ENCODE measurements at places on chromosomes 12 and 14.

GRCh38 chr12:131229426-131230339 lies 276.0 kb downstream of the ADGRD1 start:
- no peak for DNase-seq

- DNase-seq = no peak
Observed at GRCh38 chr12:94271351-94271750, 123.0 kb downstream of the PLXNC1 start.

DNA sequence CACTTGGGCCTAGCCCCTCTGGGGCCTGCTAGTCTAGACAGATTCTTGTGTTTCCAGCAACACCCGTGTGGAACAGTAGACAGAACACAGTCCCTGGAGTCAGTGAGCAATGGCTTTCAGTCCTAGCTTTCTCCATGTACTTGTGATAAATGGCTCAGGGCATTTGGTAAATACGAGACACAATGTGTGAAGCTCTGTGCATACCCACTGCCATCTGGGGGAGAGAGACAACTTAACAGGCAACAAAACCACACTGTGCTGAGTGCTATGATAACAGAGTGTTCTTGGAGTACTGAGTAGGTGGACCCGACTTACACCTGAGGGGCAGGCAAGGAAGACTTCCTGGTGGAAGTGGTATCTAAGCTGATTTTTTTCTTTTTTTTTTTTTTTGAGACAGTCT lies 86.3 kb upstream of the TBX3 start:
- DNase-seq = no peak

GRCh38 chr12:52130711-52131110 lies 51.2 kb downstream of the SMIM41 start:
- DNase-seq = no peak

- DNase-seq = no peak
Observed at GRCh38 chr12:115922952-115923564, 354.4 kb downstream of the MED13L start.

- no peak for DNase-seq
Observed at GRCh38 chr12:100566887-100567637, 6.4 kb upstream of the GAS2L3 start.

- no peak for DNase-seq
Observed at GRCh38 chr12:90940872-90941499, 14.0 kb downstream of the CCER1 start.

GRCh38 chr14:54550514-54550913 lies 16.4 kb upstream of the SAMD4A start:
- no peak for DNase-seq

- no peak for DNase-seq
Observed at GRCh38 chr14:51022769-51023168, 72.1 kb downstream of the TRIM9 start.

GRCh38 chr14:88612981-88613380 lies 50.1 kb downstream of the ZC3H14 start:
- DNase-seq = no peak

GRCh38 chr12:106493531-106493930 lies 89.3 kb upstream of the RFX4 start:
- DNase-seq = no peak

GRCh38 chr12:116827432-116827831 lies 53.8 kb downstream of the HRK start:
- no peak for DNase-seq

DNA sequence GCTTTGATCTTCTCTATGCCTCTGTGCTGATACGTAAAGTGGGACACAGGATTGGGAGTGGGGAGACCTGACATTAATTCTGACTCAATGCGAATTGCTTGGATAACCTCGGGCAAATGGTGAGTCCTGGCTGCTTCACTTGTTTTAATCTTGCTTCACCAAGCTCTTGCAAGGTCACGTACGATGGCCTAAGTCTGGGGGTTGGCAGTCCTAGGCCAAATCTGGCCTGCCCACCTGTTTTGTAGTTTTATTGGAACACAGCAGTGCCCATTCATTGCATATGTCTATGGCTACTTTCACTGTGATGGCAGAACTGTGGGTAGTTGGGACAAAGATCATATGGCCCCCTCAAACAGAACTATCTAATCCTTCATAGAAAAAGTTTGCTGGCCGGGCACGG lies 13.4 kb downstream of the CLSTN3 start:
- DNase-seq = no peak

DNA sequence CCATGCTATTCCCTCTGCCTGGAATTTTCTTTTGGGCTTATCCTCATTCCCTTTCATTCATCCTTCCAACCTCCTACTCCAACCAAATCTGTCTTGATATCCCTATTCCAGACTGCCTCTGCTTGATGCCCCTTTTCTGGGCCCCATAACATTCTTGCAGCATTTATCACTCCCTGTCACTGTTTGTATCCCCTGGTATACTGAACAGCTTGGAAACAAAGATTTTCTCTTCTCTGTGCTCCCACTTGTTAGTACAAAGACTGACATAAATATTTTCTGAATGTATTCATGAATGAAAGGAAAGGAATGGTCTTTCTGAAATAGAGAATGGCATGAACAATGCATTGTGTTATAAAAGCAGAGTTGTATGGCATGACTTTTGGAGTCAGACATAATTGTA lies 7.5 kb downstream of the IRAK4 start:
- DNase-seq = no peak

GRCh38 chr14:98208211-98208611 lies 1063.8 kb downstream of the BCL11B start:
- DNase-seq = no peak

- DNase-seq = no peak
Observed at GRCh38 chr12:19665121-19665900, 226.0 kb downstream of the AEBP2 start.

- no peak for DNase-seq
Observed at GRCh38 chr12:88471331-88472045, 108.8 kb downstream of the KITLG start.

DNA sequence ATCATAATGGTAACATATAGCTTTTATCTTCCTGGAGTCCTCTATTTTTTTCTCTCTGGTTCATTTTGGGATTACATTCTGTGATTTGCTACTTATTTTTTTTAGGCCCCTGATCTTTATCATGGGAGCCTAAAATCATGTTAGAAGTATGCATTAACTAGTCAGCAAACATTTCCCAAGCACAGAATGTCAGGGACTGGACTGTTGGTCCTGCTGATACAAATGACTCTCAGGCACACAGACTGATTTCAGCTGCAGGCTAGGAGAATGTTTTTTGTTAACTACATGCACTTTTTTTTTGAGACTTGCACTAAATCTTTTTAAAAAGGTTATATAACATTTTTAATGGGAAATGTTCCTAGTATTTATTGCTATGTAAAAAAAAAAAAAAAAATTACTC lies 131.1 kb downstream of the ACSS3 start:
- no peak for DNase-seq

DNA sequence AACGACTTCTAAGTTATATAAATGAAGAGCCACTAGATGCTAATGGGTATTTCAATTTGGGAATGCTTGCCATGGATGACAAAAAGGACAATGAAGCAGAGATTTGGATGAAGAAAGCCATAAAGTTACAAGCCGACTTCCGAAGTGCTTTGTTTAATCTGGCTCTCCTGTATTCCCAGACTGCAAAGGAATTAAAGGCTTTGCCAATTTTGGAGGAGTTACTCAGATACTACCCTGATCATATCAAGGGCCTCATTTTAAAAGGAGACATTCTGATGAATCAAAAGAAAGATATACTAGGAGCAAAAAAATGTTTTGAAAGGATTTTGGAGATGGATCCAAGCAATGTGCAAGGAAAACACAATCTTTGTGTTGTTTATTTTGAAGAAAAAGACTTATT lies 52.8 kb downstream of the TMTC3 start:
- DNase-seq = no peak

- no peak for DNase-seq
Observed at GRCh38 chr14:25110106-25110505, 60.2 kb upstream of the STXBP6 start.

GRCh38 chr14:93655078-93655750 lies 133.1 kb downstream of the PRIMA1 start:
- no peak for DNase-seq

DNA sequence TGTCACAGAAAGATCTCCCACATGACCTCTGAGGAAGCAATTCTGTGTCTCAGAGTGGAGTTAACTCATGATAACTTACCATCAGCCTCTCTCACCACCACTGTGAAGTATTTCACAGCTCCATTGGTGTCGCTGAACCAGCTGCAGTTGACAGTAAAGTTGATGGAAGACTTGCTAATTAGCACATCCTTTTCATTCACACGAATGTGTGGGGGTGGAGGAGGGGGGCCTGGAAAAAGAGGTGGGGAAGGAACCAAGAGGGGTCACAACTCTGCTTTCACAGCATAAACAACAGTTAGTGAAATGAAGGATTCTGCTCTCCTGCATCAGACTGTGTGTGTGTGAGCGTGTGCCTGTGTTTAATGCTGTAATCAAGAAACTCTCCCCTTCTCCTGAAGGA lies 82.1 kb downstream of the PTPRB start:
- no peak for DNase-seq

- DNase-seq = no peak
Observed at GRCh38 chr12:32522331-32523221, 123.2 kb downstream of the FGD4 start.

GRCh38 chr12:26188127-26188526 lies 7.2 kb upstream of the SSPN start:
- DNase-seq = no peak

- no peak for DNase-seq
Observed at GRCh38 chr12:4034921-4035320, 161.7 kb upstream of the PARP11 start.

GRCh38 chr12:51329742-51330141 lies 5.8 kb upstream of the BIN2 start:
- DNase-seq = no peak

DNA sequence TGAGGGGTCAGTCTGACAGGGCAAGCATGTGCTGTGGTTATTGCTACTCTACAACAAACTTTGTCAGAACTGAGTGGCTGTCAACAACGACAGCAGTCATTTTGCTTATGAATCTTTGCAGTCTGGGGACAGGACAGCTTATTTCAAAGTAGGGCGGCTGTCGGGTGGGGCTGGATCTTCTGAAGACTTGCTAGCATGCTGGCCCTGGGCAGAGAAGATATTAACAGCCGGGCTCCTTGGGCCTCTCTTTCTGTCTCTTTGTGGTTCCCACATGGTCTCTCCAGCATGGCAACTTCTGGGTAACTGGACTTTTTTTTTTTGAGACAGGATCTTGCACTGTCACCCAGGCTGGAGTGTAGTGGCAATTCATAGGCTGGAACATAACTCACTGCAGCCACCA lies 33.9 kb upstream of the ALDH2 start:
- DNase-seq = no peak

DNA sequence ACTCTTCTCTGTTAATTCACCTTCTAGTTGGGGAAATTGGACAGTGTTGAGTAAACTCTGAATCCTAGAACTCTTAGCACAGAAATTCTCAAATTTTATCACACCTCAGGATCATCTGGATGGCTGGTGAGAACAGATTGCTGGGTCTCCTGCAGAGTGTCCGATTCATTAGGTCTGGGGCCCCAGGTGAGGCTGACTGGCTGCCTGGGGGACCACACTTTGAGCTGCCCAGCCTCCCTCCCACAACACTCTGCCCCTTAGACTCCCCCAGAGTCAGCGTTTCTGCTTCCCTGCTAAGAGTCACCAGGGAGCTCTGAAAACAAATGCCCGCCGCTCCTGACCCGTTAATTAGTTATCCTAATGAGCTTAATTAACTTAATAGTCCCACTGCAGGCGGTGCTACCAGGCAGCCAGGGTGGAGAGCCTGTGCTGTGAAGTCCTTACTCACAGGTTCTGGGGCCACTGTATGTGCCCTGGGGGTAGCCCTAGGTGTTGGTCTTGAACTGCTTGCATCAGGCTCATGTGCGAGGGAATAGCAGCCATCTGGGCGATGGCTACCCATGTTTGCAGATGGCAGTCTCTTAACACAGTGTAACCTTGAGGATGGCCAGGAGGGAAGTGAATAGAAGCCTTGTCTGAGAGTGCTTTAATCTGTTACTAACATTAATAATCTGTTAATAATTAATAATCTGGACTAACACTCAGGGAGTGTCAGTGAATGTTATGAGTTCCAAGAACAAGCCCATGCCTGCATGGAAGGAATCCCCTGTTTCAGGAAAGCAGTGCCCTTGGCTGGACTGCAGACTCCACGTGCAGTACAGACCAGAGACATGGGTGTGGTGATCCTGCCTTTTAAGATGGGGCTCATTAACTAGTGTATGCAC lies 35.6 kb downstream of the AACS start:
- DNase-seq = no peak

GRCh38 chr14:93993382-93993781 lies 3.7 kb upstream of the CCDC197 start:
- no peak for DNase-seq

DNA sequence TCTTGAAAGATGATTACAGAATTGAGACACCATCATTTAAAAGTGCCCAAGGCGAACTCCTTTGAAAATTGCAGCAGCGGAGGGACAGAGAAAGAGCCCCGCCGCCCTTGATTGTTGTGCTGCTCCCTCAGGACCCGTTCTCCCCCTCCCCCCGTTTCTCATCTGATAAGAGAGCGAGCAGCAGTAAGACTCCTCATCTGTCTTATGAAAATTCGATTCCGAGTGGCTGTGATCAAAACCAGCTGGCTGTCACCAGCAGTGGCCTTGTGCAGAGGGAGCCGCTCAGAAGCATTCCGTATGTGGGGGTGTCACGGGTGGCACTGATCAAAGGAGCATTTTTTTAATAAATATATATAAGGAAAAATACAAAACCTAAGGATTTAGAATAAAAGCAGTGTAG lies 78.0 kb upstream of the GPATCH2L start:
- no peak for DNase-seq

- peak; percentile 61 for DNase-seq
Observed at GRCh38 chr12:115916910-115917668, 360.4 kb downstream of the MED13L start.

DNA sequence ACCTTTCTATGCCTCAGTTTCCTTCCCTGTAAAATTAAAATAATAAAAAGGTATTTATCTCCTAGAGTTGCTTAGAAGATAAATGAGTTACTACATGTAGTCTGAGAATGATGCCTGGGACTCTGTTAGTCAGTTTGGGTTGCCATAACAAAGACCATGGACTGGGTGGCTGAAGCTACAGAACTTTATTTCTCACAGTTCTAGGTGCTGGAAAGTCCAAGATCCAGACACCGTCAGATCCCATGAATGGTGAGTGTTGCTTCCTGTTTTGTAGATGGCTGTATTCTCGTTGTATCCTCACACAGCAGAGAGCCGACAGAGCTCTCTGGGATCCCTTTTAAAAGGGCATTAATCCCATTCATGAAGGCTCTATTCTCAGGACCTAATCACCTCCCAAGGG lies 64.0 kb upstream of the LTA4H start:
- no peak for DNase-seq

DNA sequence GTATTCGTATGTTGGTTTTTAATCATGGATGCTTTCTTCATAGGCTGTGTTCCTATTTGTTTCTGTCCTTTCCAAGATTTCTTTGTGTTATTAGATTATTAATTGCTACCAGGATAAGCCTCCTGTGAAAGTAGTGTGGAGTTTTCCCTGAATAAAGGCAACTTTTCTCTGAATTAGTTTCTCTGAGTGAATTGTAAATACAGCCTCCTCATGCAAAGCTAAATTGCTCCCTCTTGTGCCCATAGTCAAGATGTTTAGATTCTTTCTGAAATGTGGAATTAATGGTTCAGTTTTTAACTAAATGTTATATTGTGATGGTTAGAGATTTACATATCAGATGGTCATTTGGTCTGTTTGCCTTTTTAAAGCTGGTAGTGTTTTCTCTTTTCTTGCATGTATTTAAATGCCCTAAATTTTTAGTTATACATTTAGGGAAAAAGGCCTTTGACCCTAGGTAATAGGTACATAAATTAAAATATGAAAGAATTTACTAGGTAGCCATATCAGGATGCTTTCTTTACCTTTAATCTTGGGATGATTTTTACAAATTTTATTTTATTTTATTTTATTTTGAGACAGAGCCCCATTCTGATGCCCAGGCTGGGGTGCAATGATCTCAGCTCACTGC lies 8.9 kb downstream of the APAF1 start:
- DNase-seq = peak; percentile 47
